ENCODE measurements at places on chromosomes 7 and 10.

- no peak overlapping the region for H3K4me3 ChIP-seq
- no peaks in the 10 kb centered on the region for H3K4me1 ChIP-seq
- DNase-seq: no peak
- H3K27ac ChIP-seq: peak overlapping the region; percentile 63
- no peaks in the 10 kb centered on the region for H3K27me3 ChIP-seq
- no peaks in the 10 kb centered on the region for H3K36me3 ChIP-seq
These were observed 143.4 kb downstream of the TCF7L2 start for GRCh38 chr10:113093188-113094113.

GRCh38 chr10:122083478-122084025 lies 94.6 kb downstream of the TACC2 start:
- H3K36me3 ChIP-seq: no peaks in the 10 kb centered on the region
- H3K27me3 ChIP-seq: no peaks in the 10 kb centered on the region
- H3K4me1 ChIP-seq: no peaks in the 10 kb centered on the region
- no peak overlapping the region for H3K27ac ChIP-seq
- DNase-seq: no peak

- no peaks in the 10 kb centered on the region for H3K27me3 ChIP-seq
- H3K4me3 ChIP-seq: no peak overlapping the region
- H3K4me1 ChIP-seq: no peaks in the 10 kb centered on the region
- H3K36me3 ChIP-seq: no peaks in the 10 kb centered on the region
- no peak overlapping the region for H3K27ac ChIP-seq
These were observed 22.2 kb downstream of the RGS10 start for GRCh38 chr10:119520283-119520682.

- no peaks in the 10 kb centered on the region for H3K4me1 ChIP-seq
- H3K4me3 ChIP-seq: no peak overlapping the region
- DNase-seq: no peak
- H3K27ac ChIP-seq: peak overlapping the region; percentile 40
These were observed 95.3 kb upstream of the DNAJB12 start for GRCh38 chr10:72449941-72450441.

GRCh38 chr7:12954380-12955033 lies 267.1 kb downstream of the ARL4A start:
- no peaks in the 10 kb centered on the region for H3K4me1 ChIP-seq
- H3K36me3 ChIP-seq: no peaks in the 10 kb centered on the region
- no peak for DNase-seq
- H3K27me3 ChIP-seq: no peaks in the 10 kb centered on the region

DNA sequence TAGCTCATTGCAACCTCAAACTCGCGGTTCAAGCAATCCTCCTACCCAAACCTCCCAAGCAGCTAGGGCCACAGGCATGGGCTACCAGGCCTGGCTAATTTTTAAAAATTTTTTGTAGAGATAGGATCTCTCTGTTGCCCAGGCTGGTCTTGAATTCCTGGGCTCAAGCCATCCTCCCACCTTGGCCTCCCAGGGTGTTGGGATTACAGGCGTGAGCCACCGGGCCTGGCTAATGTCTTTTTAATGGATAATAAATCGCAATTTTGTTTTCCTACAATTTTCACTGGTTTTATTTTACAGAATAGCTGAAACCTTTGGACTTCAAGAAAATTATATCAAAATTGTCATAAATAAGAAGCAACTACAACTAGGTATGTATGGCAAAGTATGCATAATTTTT lies 10.9 kb downstream of the NUB1 start:
- H3K27me3 ChIP-seq: no peaks in the 10 kb centered on the region
- H3K36me3 ChIP-seq: no peaks in the 10 kb centered on the region
- H3K27ac ChIP-seq: no peak overlapping the region
- no peaks in the 10 kb centered on the region for H3K4me1 ChIP-seq
- DNase-seq: no peak
- H3K4me3 ChIP-seq: no peak overlapping the region

- no peak for DNase-seq
- H3K4me1 ChIP-seq: no peaks in the 10 kb centered on the region
- no peaks in the 10 kb centered on the region for H3K27me3 ChIP-seq
- no peak overlapping the region for H3K4me3 ChIP-seq
These were observed 24.0 kb downstream of the WAPL start for GRCh38 chr10:86497621-86498020.

DNA sequence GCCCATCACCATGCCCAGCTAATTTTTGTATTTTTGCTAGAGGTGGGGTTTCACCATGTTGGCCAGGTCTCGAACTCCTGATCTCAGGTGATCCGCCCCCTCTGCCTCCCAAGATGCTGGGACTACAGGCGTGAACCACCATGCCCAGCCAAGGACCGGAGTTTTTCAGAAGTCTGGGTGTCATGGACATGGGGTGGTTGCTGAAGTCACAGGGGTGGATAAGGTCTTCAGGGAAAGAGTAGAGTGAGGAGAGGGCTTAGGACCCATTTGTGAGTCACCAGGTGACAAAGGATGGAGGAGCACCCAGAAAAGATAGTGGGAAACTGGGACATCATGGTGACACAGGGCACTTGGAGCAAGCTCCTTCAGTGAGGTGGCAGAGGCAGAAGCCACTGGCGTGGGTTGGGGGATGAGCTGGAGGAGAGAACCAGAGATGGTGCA lies 2.8 kb upstream of the GPRIN2 start:
- H3K27ac ChIP-seq: no peak overlapping the region
- H3K27me3 ChIP-seq: peaks cover 26% of the 10 kb centered on the region
- DNase-seq: peak; percentile 52
- H3K4me3 ChIP-seq: no peak overlapping the region
- H3K4me1 ChIP-seq: no peaks in the 10 kb centered on the region

DNA sequence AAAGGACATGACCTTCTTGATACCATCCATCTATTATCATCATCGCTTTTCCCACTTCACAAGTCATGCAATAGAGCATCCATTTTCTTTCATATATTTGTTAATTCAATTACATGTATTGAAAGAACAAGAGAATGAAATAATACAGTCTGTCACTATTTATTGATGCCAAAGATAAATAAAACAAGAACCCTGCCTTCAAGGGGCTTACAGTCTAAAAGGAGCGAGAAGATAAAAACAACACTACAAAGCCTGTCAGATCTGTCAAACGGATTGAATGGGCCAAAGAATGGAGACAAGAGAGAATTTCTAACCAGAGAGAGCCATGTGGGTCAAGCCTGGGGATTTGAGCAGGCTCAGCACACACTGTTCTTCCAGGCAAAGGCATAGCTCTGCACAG lies 15.9 kb downstream of the CPA5 start:
- H3K4me1 ChIP-seq: peaks cover 8% of the 10 kb centered on the region
- DNase-seq: no peak
- no peaks in the 10 kb centered on the region for H3K36me3 ChIP-seq
- H3K4me3 ChIP-seq: no peak overlapping the region
- H3K27ac ChIP-seq: no peak overlapping the region

- H3K27me3 ChIP-seq: no peaks in the 10 kb centered on the region
- H3K36me3 ChIP-seq: no peaks in the 10 kb centered on the region
- no peaks in the 10 kb centered on the region for H3K4me1 ChIP-seq
These were observed 133.5 kb upstream of the PRSS58 start for GRCh38 chr7:142391191-142391992.

DNA sequence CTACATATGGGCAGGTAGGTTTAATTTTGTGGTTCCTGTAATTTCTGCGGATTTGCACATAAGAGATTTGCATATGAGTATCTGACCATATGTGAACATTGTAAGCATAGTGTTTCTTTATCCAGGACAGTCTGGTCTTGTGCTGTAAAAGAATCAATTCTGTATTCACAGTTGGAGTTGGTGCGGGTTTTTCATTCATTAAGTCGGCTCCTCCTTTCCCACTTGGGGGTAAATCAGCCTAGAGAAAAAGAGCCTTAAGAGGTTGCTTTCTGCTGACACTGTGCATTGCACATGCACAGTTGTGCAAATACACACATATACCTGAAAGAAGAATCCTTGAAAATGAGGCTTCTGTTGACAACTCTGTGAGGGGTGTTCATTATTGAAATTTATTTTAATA lies 6.1 kb upstream of the CYP26C1 start:
- no peak overlapping the region for H3K27ac ChIP-seq
- no peaks in the 10 kb centered on the region for H3K4me1 ChIP-seq
- H3K36me3 ChIP-seq: no peaks in the 10 kb centered on the region
- no peak for DNase-seq
- H3K4me3 ChIP-seq: no peak overlapping the region

DNA sequence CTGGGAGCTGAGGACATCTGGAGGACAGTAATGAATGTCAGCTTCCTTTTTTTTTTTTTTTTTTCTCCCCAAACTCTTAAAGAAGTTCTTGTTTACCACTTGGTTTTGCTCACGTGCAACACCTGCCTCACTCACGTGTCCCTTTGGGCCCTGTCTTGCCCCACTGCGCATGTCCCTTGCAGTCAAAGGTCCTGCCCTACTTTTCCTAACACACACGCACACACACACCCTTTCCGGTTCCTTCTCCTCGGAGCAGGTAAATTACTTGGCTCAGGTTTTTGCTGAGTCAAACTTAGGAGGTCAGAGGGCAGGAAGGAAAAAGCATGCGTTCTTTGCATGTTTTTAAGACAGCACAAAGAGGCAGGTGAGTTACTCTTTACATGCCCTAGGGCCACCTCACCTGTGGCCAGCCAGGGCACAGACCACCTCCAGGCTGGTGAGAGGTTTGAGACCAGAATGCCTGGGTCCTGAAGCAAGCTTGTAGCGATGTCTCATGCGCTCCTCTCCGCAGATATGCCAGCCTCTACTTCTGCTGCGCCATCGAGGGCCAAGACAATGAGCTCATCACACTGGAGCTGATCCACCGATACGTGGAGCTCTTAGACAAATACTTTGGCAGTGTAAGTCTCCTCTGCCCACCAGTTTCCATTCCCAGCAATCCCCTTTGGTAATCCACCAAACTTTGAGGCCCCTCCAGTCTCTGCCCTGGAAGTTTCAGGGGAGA lies 2.8 kb downstream of the AP1S1 start:
- H3K4me1 ChIP-seq: peaks cover 6% of the 10 kb centered on the region
- no peaks in the 10 kb centered on the region for H3K27me3 ChIP-seq
- no peak overlapping the region for H3K4me3 ChIP-seq
- no peak overlapping the region for H3K27ac ChIP-seq

- peaks cover 13% of the 10 kb centered on the region for H3K4me1 ChIP-seq
- H3K27ac ChIP-seq: peak overlapping the region; percentile 79
- H3K36me3 ChIP-seq: no peaks in the 10 kb centered on the region
- no peaks in the 10 kb centered on the region for H3K27me3 ChIP-seq
- peak overlapping the region; percentile 99 for H3K4me3 ChIP-seq
These were observed 901 bp upstream of the CCNY start for GRCh38 chr10:35335133-35336083.

- no peaks in the 10 kb centered on the region for H3K36me3 ChIP-seq
- no peaks in the 10 kb centered on the region for H3K27me3 ChIP-seq
- no peak for DNase-seq
- no peak overlapping the region for H3K27ac ChIP-seq
These were observed 76.1 kb upstream of the KCNMA1 start for GRCh38 chr10:77713521-77714280.

- no peaks in the 10 kb centered on the region for H3K4me1 ChIP-seq
- no peaks in the 10 kb centered on the region for H3K27me3 ChIP-seq
- no peak overlapping the region for H3K4me3 ChIP-seq
- H3K27ac ChIP-seq: no peak overlapping the region
- no peak for DNase-seq
- H3K36me3 ChIP-seq: no peaks in the 10 kb centered on the region
These were observed 740.5 kb downstream of the REEP3 start for GRCh38 chr10:64261676-64262075.

DNA sequence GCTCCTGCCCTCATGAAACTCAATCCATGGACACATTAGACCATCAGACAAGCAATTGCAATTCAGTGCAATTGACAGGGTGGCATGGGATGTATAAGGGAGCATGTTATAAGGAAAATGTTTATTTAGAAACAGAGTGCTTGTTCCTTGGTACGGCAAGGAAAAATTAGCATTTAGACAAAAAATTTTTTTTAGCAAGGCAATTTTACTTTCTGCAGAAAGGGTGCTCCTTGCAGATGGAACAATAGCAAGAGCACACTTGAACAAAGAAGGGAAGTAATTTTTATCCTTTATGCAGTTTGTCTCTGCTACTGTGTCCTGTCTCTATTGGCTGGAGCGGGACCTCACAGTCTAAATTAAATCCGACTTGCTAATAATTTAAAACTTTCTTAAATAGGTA lies 6.2 kb upstream of the BAG3 start:
- H3K4me1 ChIP-seq: no peaks in the 10 kb centered on the region
- no peak overlapping the region for H3K4me3 ChIP-seq
- no peaks in the 10 kb centered on the region for H3K36me3 ChIP-seq
- DNase-seq: no peak
- H3K27me3 ChIP-seq: no peaks in the 10 kb centered on the region

DNA sequence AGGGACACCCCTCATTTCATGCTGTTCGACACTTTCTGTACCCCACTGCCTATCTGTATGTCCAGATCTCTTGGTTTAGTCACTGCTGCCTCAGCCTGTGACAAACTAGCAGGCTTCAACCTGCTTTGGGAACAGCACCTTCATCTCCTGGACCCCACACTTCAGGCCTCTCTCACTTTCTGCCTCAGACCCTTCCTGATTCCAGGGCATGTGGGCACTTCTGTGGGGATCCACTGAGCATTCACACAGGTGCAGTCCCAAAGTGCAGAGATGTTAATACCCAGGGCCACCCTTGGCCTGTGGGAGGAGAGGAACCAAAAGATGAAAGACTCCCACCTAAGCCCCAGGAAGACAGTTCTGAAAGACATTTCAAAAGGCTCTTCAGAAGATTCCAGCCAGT lies 29.4 kb upstream of the C10orf71 start:
- no peak overlapping the region for H3K4me3 ChIP-seq
- no peak for DNase-seq
- no peaks in the 10 kb centered on the region for H3K36me3 ChIP-seq
- no peaks in the 10 kb centered on the region for H3K27me3 ChIP-seq
- H3K4me1 ChIP-seq: no peaks in the 10 kb centered on the region
- no peak overlapping the region for H3K27ac ChIP-seq

DNA sequence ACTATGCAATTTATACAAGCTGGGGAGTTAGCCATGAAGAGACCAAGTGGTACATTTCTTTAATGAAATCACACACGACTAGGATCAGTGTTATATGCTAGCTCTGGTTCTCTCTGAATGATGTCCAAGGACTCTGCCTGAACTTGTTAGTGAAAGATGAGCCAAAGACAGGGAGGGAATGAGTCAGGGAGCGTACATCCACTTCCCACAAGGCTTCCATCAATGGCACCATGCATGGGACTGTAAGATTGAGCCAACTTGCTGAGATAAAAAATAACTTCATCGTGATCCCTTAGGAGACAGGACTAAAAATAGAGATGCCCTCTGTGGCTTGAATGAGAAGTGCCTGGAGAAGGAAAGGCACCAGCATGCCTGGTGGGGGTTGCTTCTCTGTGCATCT lies 629.7 kb downstream of the ACTR3B start:
- no peaks in the 10 kb centered on the region for H3K27me3 ChIP-seq
- DNase-seq: no peak
- H3K4me3 ChIP-seq: no peak overlapping the region
- H3K36me3 ChIP-seq: no peaks in the 10 kb centered on the region
- H3K27ac ChIP-seq: no peak overlapping the region

GRCh38 chr7:29574659-29575058 lies 11.0 kb downstream of the PRR15 start:
- H3K27me3 ChIP-seq: no peaks in the 10 kb centered on the region
- no peaks in the 10 kb centered on the region for H3K4me1 ChIP-seq
- DNase-seq: no peak
- no peaks in the 10 kb centered on the region for H3K36me3 ChIP-seq
- no peak overlapping the region for H3K4me3 ChIP-seq
